NCI-H1436 (cell line): ENCODE measurements at places on chromosomes 3 and 15.

GRCh38 chr3:23864931-23865330 lies 51.9 kb downstream of the NKIRAS1 start:
- DNase-seq = no peak

DNA sequence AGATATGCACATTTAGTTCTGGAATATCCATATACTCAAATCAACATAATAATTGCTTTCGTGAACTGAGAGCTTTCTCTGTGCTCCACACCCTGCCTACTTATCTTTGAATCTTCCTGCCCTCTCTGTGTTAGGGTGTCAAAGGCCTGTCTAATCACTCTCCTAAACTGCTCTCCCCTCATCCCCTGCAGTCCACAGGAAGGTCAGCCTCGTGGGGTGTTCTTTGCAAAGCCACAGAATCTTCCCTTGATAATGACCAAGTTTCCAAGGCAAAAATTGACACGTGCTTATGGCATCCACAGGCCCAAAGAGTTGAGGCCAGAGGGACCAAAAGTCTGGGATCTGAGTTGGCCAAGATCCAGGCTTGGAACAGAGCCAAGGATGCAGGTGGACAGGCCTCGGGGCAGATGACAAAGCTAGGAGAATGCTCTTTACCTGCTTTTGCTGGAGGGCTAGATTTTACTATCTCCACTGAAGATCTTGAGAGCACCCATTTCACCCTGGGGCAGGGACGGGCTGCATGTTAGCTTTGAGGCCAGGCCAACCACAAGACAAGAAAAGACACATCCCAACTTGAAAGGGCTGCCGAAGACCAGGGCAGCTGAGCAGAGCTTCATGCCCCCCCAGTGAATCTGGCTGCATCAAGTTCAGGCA lies 20.4 kb downstream of the BHLHE40 start:
- DNase-seq = no peak

GRCh38 chr3:85846940-85847339 lies 888.2 kb downstream of the CADM2 start:
- DNase-seq = no peak

GRCh38 chr15:50685976-50686468 lies 575 bp downstream of the TRPM7 start:
- DNase-seq = peak; percentile 47

GRCh38 chr3:43855674-43856299 lies 165.0 kb downstream of the ABHD5 start:
- DNase-seq = peak; percentile 0

GRCh38 chr3:64555351-64555750 lies 132.4 kb downstream of the ADAMTS9 start:
- no peak for DNase-seq

- no peak for DNase-seq
Observed at GRCh38 chr3:78670094-78670493, 1097.7 kb downstream of the ROBO1 start.
